ENCODE measurements at places on chromosomes 6 and 20. TPM values are rescaled to one million over a fixed set of nuclear protein-coding genes. Genes with fewer than 3 reads are reported as not detected.

- DNase-seq = no peak
These were observed 90.8 kb downstream of the FAM50B start for GRCh38 chr6:3939964-3940363.

DNA sequence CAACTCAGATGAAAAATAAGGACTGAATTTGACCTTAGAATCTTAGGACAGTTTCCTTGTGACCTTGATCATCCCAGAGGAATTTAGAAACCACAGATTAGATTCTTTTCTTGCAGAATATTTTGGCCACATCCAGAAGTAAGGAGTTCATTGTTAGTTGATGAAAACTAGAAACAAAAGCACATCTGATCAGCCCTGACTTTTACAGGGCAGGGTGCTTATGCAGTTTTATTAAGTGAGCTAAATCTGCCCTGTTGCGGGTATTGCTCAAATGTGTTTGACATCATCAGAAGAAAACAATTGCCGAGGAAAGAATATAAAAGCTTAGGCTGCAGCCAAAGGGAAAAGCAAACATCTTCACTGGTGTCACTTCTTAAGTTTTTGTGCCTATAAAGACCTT lies 100.8 kb downstream of the MTFR2 start:
- DNase-seq = no peak

- DNase-seq = no peak
These were observed 54.6 kb upstream of the FNDC1 start for GRCh38 chr6:159114569-159114968.

DNA sequence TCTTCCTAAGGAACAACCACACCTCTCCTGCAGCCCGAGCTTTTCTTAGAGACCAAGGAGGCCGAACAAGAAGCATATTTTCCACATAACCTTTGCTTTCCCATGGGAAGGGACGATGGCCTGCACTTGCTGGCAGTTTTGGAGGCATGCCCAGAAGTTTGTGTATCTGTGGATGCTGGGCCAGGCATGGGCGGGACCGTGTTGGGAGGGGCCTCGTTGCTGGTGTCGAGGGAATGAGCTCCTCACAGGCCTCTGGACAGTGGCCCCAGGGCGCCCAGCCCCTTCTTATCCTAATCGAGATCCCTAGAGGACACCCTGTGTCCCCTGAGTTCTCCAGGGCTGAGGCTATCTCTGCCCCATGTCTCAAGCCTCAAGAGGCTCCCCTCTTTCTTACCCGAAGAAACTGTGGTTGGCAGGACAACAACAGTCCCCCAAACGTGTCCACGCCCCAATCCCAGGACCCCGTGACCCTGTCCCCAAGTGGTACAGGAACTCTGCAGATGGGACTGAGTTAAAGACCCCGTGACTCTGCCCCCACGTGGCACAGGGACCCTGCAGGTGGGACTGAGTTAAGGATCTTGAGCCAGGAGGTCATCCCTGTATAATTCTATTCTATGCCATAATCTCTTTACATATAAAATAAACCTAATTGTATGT lies 99.5 kb upstream of the BHLHE23 start:
- DNase-seq = no peak

GRCh38 chr6:127051571-127052260 lies 66.8 kb upstream of the RSPO3 start:
- peak; percentile 25 for DNase-seq

The NT5E gene
- 109 TPM for total RNA-seq

The PPP1R3D gene
- total RNA-seq = 6.8 TPM

The IL17A gene
- total RNA-seq = not detected

Data from kidney epithelial cell (primary cell).